Inflammatory macrophage (primary cell): ENCODE measurements at places on chromosomes 11 and 22.

- DNase-seq, result no peak
Observed at GRCh38 chr11:78080084-78080817, 589 bp upstream of the NDUFC2 start.

GRCh38 chr11:94450048-94450447 lies 43.6 kb downstream of the MRE11 start:
- DNase-seq, result no peak

DNA sequence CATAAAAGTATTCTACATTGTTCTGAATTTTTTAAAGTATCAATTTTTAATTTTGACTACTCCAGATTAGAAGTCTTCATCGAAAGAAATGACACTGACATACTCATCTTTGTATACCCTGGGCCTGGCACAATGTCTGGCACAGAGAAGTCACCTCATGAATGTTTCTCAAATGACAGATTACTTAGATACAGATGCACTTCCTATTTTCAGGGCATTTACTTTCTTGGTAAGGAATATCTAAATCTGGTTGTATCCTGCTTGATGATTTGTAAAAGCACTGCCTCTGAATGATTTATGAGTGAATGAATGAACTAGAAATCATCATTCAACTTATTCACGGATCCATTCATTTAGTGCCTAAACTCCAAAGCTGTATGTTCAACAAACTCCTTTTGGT lies 1784.7 kb downstream of the LRRC4C start:
- no peak for DNase-seq

DNA sequence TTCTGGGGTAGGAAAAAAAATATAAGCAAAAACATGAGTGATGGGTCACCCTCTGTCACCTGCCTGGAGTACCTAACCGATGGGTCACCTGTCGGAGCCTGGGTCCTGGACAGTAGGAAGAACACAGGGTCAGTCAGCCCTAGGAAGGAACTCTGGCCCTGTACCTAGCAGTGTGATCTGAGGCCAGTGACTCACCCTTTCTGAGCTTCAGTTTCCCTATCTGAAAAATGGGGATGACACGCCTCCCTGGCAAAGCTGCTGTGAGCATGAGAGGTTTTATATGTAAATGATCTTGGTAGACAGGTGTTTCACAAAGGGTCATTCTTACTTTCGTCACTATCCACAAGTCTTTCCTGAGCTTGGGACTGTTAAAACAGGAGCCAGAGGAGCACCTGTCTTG lies 182.0 kb downstream of the ST3GAL4 start:
- no peak for DNase-seq

GRCh38 chr11:2409611-2410468 lies 9.3 kb downstream of the TSSC4 start:
- DNase-seq, result peak; percentile 67

- no peak for DNase-seq
Observed at GRCh38 chr22:35886309-35886708, 142.3 kb downstream of the RBFOX2 start.

DNA sequence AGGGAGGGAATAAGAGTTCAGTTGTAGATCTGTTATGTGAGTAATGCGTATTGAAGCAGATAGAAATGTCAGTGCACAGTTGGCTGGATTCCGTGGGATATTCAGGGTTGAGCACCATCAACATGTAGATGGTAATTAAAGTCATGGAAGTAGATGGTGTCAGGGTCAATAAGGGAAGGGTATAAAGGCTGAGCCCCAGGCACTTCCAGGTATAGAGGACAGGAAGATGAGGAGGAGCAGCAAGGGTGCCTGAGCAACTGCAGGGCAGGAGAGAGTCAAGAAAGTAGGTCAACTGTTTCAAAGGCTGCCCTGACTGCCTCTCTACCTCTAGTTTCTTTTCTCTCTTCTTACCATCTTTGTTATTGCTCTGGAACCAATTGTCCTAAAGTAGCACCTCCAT lies 85.9 kb downstream of the MICAL2 start:
- no peak for DNase-seq

DNA sequence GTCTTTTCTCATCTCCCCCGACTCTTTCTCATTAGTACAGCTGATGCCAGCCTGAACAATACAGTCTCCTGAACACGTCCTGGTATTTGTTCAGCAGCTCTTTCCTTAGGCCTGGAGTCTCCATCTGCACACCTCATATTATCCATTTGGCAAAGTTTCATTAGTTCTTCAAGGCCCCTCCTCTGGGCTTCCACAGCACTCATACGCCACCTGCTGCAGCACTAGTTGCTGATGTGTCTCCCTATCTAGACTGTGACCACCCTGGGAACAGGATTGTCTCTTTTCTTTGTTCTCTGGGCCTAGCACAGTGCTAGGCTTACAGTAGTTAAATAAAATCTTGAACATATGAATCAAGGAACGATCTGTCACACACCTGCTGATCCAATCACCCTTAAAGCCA lies 17.2 kb downstream of the DCHS1 start:
- no peak for DNase-seq

DNA sequence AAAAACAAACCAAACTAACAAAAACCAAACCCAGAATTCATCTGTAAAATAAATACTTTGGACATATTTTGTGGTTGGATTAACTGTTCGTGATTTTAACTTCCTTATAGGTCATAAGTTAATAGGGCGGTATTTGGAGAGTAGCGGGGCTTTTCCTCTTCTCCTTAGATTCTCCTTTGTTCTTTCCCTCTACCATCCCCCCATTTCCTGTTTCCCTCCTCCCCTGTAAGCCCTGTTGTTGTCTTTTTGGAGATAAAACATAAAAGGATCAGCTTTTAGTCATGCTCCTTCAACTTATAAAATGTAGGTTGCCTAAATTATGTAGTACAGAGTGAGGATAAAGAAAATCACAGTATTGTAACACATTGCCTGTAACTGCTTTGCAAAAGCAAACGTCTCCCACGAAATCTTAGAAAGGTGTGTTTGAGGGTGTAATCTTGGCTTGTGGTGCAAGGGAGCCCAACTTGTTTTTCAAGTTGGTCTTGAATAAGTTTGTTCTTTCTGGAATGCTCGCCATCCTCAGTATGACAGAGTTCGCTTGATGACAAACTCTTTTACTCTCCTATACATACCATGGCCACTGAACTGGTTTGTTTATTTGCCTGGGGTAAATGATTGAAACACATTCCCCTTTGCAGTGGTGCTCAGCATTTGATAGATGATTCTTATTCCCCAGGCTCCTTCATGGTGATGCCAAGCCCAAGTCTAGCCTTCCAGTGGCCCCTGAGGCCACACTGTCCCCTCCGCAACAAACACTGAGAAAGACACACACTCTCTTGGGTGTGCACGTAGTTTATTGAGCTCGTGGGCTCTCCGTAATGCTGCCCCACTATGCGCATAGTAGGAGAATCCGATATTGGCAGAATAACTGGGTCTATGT lies 49.4 kb downstream of the TEAD1 start:
- no peak for DNase-seq

DNA sequence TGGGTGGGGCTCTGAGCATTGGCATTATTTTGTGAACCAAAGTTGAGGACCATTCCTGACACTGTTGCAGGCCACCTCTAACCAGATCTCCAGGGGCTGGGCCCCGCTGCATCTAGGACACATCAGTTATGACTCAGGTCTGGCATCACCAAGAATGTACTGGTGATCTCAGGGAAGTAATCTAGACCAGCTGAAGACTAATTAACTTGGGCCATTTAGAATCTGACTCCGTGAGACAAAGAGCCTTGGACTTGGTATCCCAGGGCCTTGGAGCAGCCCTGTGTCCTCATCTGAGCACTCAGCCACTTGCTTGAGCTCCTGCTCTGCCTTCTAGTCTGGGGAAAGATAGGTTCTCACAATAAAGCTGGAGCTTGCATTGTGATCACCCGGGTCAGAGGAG lies 200.6 kb downstream of the KIRREL3 start:
- no peak for DNase-seq

DNA sequence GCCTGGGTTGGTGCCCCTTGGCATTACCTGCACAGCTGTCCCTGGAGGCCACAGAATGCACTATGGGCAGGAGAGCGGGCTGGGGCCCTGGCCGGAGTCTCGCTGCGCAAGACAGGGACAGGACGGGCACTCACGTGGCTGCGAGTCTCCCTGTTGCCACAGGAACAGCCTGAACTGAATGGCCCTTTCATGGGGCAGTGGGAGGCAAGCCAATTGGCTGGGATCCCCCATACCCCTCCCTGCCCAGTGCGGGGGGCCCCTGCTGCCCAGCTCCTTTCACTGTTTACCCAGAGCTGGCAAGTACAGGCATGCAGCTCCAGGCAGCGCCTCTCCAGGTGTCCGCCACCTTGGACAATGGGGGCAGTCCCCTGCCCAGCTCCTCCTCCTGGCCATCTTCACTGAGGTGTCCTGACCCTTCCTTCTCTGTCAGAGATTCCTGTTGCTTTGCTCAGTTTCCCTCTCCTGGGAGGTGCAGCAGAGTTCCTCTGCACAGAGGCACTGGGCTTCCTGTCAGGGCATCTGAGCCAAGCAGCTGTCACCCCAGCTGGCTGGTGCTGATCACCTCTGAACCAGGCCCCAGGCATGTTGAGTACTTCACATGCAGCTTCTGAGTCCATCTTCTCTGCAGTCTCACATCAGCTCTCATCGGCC lies 5.2 kb downstream of the USP2 start:
- DNase-seq, result no peak

- DNase-seq, result no peak
Observed at GRCh38 chr11:73267906-73268540, 4.1 kb upstream of the P2RY6 start.

GRCh38 chr11:68973219-68973618 lies 7.6 kb downstream of the MRGPRD start:
- no peak for DNase-seq

DNA sequence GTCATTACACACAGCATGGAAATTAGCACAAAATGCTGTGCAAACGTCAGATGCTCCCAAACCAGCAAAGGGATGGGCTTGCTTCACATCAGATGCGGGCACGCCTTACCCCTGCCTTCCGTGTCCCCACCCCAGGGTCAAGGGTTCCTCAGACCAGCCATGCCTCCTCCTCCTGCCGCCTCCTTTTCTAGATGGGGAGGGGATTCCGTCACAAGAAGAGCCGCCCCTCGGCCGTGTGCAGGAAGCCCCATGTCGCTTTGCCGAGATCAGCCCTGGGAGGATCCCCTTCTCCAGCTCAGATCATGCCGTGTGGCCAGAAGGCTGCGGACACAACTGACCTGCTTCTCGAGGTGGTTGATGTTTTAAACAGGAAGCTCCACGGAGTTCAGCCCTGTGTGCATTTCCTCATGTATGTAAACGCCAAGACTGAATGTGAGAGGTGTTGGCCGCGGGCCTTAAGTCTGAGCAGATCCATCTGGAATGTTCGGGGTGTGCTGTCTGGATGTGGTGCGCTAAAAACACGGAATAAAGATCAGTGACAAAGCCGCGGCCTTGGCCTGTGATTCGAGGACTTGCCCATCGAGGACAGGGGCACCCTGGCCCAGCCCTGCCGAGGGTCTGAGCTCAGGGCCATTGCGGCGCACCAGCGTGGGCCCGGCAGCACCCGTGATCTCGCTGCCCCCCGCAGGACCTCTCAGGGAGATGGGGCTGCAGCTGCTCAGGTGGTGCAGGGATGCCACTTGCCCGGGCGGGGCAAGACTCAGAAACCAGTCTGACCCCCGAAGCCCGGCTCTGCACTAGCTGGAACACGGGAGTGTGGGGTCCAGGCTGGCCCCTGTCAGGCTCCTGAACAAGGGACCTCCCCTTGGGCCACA lies 412.9 kb downstream of the TBC1D22A start:
- DNase-seq, result no peak

DNA sequence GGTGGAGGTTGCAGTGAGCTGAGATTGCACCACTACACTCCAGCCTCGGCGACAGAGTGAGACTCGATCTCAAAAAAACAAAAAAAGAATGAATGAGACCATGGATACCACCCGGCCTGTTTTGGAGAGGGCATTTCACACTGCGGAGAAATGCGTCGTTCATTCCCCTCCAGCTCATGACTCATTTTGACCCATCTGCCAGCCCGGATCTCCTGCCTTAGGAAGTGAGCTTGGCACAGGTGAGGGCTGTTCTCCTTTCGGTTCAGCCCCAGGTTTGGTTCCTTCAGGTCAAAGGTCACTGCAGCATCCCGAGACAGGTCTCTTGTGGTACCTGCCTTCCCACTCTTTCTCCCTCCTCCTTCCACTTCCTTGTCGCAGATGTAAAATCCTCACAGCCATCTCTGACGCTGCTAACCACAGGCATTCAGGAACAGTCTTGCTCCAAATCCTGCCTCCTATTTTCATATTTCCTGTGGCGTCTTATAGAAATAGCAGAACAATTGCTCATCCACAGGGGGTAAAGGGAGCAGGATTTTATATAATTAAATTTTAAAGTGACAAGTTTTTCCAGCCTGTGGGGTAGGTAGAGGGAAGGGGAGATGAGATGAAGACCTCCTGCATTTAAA lies 517.9 kb downstream of the NTM start:
- no peak for DNase-seq

- DNase-seq, result no peak
Observed at GRCh38 chr11:13038366-13038765, 29.2 kb downstream of the RASSF10 start.

DNA sequence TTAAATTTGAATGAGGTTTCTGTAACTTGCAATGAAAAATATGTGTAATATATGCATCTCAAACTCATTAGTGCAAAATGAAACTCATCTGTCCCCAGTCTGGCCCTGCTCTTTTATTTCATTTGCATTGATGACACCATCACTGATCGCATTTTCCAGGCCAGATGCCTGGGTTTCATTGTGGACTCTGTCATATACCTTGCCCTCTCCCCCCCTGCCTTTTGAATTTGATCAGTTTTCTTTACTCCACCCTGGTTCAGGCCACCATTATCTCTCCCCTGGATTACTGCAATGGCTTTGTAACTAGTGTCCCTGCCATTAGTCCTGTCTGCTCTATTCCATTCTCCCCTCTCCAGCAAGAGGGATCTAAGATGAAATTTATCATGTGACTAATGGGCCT lies 360.6 kb upstream of the C11orf87 start:
- no peak for DNase-seq

- DNase-seq, result no peak
Observed at GRCh38 chr11:35751664-35752061, 89.1 kb downstream of the TRIM44 start.

- DNase-seq, result no peak
Observed at GRCh38 chr11:118375978-118376377, 16.6 kb downstream of the UBE4A start.

DNA sequence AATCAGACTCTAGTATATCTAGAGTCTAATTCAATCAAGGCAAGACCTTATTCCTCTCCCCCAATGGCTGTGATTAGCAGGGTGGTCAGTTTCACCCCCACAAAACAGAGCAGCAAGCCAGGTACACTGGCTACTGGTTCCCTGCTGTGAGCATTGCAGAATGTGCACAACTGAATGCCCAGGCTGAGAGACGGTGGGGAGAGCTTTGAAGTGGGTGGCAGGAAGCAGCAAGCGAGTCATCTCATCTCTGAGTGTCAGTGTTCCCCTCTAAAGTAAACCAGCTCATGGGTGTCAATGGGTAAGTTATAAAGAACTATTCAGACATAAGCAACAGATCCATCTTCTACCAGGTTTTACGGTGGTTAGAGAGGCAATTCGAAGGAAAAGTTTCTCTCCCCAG lies 37.6 kb downstream of the GAB4 start:
- peak; percentile 23 for DNase-seq

- no peak for DNase-seq
Observed at GRCh38 chr11:129943036-129943435, 47.7 kb upstream of the NFRKB start.

GRCh38 chr22:44825310-44826150 lies 73.2 kb downstream of the ARHGAP8 start:
- DNase-seq, result no peak

GRCh38 chr22:22770280-22770871 lies 117.2 kb upstream of the IGLL5 start:
- peak; percentile 53 for DNase-seq
